ENCODE measurements at places on chromosomes 5 and 9.

- DNase-seq: no peak
Measured at GRCh38 chr5:28313953-28314352, 1275.6 kb upstream of the CDH9 start.

GRCh38 chr9:89179895-89180734 lies 1.5 kb upstream of the SHC3 start:
- peak; percentile 89 for DNase-seq

- DNase-seq: peak; percentile 4
Measured at GRCh38 chr5:134227259-134227658, 1.4 kb upstream of the PPP2CA start.

GRCh38 chr9:123382653-123383511 lies 26.9 kb downstream of the CRB2 start:
- no peak for DNase-seq

DNA sequence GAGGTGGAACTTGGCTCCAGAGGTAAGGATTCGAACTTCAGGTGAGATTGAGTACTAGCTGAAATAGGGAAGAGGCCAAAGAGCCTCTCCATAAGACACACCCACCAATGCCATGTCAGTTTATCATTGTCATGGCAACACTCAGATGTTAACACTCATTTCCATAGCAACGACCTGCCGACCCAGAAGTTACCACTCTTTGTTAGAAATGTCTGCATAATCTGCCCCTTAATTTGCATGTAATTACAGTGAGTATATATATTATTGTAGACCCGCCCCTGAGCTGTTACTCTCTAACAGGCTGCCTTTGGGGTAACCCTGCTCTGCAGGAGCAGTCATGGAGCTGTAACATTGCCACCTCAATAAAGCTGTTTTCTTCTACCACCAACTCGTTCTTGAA lies 10.2 kb upstream of the NTRK2 start:
- DNase-seq: no peak

DNA sequence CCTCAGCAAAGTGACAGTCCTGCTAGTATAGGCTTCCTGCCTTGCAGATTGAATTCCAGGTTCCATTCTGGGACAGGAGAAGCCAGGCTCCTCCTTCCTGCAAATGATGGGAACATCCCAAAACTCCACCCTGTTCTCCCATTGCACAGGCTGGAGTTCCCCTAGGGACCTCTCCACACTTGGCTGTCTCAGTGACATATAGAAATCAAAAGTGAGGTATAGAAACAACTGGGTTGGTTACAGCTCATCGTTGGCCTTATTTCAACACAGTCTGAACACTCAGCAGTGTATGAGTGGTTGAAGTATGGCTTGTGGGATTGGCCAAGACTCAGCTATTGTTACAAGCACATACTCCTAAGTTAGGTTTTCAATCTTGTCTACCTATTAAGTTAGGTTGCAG lies 157.8 kb upstream of the FTMT start:
- no peak for DNase-seq

DNA sequence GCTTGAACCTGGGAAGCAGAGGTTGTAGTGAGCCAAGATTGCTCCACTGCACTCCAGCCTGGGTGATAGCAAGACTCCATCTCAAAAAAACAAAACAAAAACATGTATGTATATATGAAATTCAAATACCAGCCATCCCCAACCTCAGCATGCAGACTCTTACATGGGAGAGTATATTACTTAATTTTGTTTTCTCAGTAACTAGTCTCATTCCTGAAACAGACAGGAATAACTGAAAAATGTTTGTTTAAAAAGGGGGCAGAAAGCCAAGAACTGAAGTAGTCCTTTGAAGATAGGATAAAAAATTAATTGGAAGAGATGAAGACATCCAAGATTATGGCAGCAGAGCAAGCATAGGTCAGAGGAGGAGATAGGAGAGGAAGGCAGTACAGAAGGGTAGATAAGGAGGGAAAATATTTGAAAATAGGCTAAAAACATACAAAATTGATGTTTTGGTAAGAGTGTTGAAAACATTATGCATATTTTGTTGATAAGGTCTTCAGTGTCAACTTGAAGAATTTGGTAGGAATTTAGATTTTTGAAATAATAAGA lies 309.9 kb downstream of the MAT2B start:
- DNase-seq: no peak

GRCh38 chr9:87763286-87763685 lies 37.4 kb downstream of the CTSL start:
- DNase-seq: no peak
